COR-L47 (cell line): ENCODE measurements at places on chromosomes 7 and 10.

GRCh38 chr10:26807532-26807931 lies 53.2 kb downstream of the ABI1 start:
- DNase-seq: no peak

- no peak for DNase-seq
Observed at GRCh38 chr10:119625570-119626280, 25.5 kb upstream of the BAG3 start.

GRCh38 chr7:67821116-67821515 lies 824.5 kb downstream of the TYW1 start:
- no peak for DNase-seq

DNA sequence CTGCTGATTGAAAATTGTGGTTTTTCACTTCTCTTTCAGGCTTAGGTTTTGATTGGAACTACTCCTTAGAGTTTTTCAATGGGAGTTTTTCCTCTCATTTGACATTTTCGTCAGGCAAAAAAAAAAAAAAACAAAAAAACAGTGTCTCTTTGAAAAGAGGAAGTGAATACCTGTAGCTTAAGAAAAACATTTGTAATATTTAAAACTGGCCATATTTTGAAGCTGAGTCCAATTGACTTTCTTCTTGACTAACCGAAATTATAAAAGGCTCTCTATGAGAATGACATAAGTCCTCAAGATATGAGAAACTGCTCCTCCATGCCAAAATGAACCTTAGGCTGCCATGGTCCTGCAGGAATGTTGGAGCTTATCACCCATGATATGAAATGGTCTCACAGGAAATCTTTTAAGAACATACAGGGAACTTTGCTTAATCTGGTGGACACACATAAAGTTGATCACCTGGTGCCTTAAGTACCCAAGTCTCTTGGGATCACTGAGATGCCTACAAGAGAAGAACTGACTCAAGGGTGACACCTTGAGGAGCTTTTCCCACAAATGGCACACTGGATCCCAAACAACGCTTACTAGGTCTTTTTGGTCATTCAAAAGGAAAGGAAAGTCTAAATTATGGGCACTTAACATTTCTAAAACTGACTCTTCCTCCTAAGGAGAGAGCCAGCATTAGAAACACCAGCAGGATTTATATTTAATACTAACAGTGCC lies 263.4 kb downstream of the CDC14C start:
- no peak for DNase-seq
